ENCODE measurements at places on chromosomes 7 and 10.

- no peak for DNase-seq
Measured at GRCh38 chr10:6543431-6544005, 36.6 kb downstream of the PRKCQ start.

DNA sequence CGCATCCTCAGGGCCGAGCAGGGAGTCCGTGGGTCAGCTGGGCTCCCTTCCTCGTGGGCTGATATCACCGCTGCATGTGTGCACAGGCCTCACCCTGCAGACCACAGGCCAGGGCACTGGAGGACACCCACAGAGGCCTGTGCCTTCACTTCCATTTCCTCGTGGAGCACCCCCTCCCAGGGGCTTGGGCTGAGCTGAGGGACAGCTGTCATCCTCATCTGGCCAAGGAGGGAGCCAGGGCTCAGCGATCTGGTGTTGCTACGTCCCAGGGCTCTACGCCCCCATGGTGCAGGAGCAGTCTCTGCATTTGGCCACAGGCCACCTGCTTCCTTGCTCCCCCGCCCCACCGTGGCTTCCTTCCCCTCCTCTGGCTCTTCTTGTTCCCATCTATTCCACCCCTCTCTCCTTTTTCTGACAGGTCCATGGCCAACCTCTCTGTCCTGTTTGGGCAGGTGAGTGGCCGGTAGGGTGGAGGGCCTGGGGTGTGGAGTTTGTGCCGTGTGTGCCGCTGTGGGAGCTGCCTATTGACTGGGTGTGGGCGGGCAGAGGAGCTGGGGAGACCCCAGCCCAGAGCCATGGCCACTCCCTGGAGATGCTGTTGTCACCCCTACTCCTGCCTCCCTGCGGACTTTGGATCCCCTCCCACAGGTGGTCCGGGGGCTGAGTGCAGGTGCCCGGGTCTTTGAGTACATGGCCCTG is 8.3 kb upstream of the ASIC3 start:
- peak; percentile 54 for DNase-seq

- DNase-seq: no peak
Measured at GRCh38 chr7:56256108-56256507, 139.9 kb upstream of the NUPR2 start.

DNA sequence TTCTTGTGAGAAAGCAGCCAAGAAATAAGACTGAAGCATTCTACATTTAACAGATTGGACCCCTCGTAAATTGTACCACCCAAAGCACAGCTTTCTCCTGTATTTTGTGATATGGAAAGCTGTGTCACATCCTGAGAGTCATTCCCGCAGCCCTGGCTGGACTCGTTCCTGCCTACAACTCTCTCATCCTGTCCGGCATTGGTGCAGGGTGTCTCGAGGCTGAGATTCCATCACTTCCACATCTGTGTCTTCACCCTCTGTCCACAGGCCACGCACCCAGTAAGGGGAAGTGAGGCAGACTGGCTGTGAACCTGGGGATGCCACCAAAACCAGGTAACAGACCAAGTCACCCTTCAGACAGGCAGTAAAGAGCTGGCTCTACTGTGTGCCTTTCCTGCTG is 146.2 kb upstream of the KLF6 start:
- DNase-seq: no peak

- no peak for DNase-seq
Measured at GRCh38 chr10:50619882-50620281, 3.9 kb downstream of the SGMS1 start.

GRCh38 chr10:29914986-29915785 is 144.2 kb downstream of the JCAD start:
- no peak for DNase-seq

DNA sequence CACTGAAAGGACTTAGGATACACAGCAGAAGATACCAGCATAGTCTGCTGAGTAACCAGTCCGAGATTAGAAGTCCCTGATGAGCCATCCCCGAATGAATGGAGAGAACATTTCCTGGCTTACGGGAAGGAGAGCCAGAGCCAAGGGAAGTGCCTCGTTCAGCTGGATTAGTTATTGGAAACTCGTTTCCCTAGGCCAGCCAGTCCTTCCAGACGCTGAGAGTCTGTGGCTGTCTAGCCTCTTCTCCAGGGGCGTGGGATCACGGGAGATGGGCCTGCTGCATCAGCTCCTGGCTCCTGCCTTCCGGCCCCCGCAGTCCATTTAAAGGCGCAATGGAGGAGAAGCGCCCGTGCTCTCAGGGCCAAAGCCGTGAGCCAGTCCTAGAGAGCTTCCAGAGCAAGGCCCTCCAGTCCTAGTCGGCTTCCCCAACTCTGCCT is 712.8 kb downstream of the PARD3 start:
- peak; percentile 25 for DNase-seq

DNA sequence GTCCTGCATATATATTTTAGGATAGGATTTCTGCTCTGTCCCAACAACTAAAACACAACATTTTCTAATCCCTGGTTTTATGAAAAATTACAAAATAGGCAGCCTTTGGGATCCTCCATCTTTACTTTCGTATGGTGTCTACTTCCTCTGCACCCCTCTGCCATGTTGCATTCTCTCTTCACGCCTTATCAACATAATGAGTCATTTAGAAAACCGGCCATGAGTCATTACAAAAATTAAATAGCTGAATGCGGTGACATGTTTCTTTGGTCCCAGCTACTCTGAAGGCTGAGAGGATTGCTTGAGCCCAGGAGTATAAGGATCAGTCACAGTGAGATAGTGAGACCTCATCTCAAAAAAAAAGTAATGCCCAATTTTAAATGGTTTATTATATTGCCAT is 148.1 kb upstream of the CELF2 start:
- DNase-seq: no peak

- no peak for DNase-seq
Measured at GRCh38 chr7:114590298-114590697, 175.7 kb downstream of the FOXP2 start.

GRCh38 chr7:45975847-45976484 is 54.9 kb upstream of the IGFBP3 start:
- DNase-seq: no peak

GRCh38 chr10:106534441-106534840 is 630.1 kb downstream of the SORCS1 start:
- DNase-seq: no peak

DNA sequence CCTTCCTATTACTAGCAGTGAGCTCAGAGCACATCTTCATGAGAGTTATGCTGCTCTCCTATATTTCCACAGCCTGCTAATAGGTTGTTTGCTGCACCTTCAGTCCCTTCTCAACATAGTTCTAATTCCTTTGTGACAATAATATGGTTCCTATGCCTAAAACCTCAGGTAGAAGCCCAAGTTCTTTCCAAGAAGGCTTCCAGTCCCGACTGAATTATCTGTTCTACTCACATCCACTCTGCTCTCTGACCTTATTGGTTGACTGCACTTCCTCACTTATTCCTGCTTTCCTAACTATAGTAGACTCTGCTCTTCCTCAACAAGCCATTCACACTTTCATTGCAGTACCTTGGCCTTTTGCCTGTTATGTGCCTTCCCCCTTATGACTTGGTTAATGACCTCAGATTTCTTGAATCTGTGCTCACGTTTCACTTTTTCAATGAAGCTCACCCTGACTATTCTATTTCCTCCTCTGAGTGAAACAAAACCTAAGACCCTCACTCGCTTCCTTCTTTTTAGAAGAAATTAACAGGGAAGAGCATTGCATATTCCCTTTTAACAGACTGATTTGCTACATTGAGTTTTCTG is 132.7 kb downstream of the MDFIC start:
- peak; percentile 46 for DNase-seq

DNA sequence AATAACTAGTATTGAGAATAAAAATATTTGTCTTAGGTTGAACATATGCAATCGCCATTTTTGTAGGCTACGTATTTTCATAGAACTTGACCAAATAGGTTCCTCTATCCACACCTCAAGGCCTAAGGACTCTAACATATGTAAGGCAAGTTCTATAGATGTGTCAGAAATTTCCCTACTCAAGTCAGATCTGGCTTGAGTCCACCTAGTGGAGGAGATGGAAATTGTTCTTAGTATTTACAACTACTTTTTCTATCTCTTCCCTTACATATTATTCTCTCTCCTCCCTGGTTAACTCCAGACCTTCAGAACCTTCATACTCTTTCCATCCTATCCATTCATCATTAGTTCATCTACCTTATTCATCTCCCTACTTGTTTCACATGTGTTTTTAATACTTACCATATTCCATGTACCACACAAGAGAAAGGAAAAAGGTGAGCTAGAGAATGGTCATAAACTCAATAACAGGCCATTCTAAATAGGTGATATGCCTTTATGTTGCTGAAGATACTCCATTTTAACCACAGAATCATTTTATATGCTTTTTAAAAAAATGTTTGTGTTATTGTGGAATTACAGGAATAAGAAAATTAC is 174.5 kb upstream of the HDAC9 start:
- DNase-seq: peak; percentile 29

DNA sequence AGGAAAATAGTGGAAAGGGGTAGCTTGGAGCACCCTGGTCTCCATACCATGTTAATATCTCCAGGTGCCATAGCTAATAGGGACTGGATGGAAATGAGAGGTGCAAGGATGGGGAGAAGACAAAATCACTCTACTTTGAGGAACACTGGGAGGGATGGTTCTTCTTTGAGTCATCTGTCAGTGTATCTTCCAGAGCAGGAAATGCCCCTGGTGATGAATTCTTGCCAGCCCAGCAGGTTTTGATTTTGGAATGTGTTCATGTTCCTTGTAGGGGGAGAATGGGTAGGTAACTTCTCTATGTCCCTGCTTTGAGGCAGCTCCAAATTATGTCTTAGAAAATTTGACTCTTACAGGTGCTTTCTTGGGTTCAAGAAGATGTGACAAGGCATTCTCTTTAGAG is 177.0 kb upstream of the GLI3 start:
- no peak for DNase-seq

DNA sequence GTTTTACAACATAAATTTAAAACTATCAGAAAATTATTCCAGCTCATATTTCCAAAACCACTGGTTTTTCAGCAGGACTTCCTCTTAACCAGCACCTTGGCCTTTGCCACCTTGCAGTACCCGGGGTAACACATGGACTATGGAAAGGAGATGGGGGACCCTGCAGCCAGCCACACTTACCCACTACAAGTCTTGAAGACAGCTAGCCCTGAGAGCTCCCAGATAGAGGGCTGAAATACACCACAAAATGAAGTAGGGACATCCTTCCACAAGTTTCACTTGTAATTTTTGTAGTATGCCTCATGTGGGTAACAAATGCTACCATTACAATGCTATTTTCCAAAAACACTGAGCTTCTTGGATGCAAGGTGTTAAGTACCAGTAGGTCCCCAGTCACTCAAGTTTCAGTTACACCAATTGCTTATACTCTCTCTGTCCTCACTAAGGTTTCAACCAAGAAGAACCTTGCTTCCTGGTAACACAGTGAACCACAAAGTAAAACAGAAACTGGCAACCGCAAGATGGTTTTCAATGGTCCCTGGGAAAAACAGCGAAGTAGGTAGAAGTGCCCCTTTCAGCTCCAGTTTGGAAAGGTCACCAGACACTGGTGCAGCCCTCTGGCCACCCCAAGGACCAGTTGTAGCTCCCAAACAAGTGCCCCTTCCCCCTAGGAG is 110.9 kb downstream of the SGMS1 start:
- no peak for DNase-seq

- DNase-seq: no peak
Measured at GRCh38 chr7:110943701-110944345, 147.1 kb upstream of the LRRN3 start.

- no peak for DNase-seq
Measured at GRCh38 chr10:78328592-78329404, 295.1 kb downstream of the RPS24 start.

DNA sequence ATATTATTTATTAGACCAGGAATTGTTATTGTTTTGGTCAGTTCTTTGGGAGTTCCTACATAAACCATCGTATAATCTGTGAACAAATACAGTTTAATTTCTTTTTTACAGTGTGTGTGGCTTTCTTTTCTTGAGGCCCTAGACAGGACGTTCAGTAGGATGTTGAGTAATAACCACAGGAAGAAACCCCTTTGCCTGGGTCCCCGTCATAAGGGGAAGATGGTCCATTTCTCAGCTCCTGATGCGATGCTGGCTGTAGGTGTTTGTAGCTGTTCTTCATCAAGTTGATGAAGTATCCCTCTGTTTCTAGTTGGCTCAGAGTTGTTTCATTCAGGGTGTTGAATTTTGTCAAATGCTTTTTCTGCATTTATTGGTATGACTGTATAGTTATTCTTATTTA is 219.7 kb upstream of the ADARB2 start:
- DNase-seq: no peak

GRCh38 chr10:3548702-3549101 is 236.3 kb downstream of the KLF6 start:
- no peak for DNase-seq

DNA sequence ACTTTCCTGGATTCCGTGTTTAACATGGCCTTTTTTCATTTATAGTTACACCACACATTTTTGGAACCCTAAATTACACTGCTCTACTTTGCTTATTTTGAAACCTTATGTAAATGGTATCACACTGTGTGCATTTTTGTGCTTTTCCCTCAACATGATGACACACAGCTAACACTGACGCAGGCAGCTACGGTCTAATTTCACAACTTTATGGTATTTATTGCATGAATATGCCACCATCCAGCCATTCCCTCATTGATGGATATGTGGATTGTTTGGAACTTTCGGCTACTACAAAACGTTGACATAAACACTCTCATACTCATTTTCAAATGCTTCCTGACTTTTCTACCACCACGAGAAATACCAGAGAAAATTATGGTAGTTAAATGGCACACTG is 6.9 kb downstream of the PAPOLB start:
- no peak for DNase-seq

DNA sequence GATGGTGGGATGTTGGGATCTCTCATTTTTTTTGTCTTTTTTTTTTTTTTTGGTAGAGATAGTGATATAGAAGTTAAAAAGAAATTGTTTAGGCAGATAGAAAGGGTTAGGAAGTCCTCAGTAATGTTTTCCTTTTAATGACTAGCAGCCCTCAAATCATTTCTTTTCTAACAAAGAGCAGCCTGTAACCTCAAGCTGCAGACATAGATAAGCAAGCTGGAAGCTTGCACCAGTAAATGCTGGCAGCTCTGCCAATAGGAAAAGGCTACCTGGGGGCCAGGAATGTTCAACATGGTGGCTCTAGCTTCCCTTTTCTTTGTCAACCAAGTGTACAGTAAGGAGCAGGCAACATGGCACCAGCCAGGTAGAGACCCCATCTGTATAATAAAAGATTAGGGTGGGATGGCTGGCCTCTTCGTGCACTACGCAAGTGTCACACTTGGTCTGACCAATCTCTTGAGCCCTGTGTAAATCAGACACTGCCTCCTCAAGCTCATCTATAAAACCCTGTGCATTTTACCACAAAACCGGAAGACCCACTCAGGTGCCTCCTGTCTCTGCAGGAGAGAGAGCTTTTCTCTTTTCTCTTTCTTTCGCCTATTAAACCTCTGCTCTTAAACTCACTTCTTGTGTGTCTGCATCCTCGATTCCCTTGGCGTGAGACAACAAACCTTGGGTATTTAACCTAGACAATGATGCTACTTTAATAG is 212.9 kb downstream of the SNX10 start:
- DNase-seq: no peak

GRCh38 chr7:128035712-128036111 is 4.5 kb upstream of the LRRC4 start:
- no peak for DNase-seq

DNA sequence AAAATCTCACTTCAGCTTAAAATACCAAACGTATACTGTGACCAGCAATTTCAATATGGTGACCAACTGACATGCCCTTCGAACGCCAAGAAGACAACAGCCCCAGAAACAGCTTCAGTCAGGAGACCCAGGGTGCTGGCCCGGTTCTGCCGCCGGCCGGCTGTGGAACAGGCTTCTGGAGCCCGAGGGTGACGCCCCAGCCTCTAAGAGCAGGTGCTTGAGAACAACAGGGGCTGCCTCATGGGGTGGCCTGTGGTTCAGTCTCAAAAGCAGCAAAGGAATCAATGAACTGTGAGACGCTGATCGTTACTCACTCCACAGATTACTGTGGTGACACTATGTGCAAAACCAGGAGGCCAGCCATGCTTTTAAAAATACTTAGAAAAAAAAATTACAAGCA is 17.3 kb downstream of the GPER1 start:
- no peak for DNase-seq
